ENCODE measurements at places on chromosomes 3 and 15.

GRCh38 chr15:83283138-83283812 lies 1.2 kb downstream of the BNC1 start:
- no peak for DNase-seq

- no peak for DNase-seq
Observed at GRCh38 chr3:163261618-163262017, 1765.0 kb downstream of the OTOL1 start.

DNA sequence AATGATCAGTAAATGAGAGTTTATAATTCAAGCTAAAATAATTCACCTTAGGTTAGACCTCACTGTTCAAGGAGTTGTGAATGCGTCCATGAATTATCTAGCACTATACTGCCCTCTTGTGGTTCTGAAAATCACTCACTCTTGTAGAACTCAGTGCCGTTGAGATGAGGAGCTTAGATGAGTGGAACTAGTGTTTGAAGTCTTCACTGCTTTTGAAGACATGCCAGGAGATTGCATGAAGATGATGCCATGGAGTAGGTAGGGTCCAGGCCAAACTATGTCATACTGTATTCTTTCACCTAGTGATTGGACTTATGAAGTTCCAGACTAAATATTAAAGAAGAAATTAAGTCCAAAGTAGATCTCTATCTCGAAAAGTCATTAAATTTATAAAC lies 28.8 kb downstream of the LYSMD4 start:
- DNase-seq: peak; percentile 0

DNA sequence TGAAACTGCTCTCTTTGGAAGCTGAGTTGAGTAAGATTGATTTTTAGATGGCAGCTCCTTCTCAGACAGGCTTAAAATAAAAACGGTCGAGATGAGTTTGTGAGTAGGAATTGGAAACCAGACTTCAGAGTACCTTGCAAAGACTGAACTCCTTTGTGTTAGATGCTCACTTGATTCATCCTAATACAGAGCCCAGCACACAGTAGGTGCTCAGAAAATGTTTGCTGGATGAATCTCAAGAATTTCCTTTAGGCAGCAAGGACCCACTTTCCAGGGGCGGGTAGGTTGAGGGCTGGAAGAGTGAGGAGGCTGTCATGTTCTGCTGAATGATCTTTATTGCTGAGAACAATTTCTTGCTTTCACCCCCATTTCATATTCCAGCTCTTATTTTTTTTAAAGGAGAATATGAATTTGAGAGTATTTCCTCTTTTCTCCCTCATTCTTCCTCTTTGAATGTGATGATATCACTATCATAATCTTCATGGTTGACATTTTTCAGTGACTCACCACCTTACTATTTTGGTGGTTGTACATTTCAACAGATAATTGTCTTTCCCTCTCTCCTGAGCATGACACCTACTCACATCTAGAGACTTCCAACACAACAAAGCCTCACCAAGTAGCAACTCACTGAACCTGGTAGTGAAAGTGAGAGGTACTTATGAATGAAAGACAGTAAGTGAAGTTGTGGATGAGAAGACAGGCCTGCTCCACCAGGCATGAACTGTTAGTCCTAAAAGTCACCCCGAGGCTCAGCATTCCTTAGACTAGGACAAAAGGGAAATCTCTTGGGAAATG lies 113.3 kb downstream of the PDCD6IP start:
- DNase-seq: no peak

DNA sequence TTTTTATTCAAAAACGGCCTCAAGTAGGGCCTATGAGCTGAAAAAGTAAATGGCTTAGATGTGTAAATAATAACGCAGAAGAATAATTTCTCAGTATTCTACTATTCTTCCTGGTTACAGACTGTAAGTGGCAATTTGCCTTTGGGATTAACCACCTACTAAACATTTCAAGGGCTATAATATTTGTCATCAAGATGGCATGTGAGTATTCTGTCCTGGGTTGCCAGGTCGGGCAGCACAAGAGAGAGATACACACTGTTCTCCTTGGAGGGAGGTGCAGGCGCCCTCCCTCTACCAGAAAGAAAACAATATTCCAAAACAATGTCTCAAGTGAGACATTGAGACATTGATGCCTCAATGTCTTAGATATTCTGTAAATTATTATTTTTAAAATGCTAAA lies 278.4 kb downstream of the OCA2 start:
- DNase-seq: no peak

DNA sequence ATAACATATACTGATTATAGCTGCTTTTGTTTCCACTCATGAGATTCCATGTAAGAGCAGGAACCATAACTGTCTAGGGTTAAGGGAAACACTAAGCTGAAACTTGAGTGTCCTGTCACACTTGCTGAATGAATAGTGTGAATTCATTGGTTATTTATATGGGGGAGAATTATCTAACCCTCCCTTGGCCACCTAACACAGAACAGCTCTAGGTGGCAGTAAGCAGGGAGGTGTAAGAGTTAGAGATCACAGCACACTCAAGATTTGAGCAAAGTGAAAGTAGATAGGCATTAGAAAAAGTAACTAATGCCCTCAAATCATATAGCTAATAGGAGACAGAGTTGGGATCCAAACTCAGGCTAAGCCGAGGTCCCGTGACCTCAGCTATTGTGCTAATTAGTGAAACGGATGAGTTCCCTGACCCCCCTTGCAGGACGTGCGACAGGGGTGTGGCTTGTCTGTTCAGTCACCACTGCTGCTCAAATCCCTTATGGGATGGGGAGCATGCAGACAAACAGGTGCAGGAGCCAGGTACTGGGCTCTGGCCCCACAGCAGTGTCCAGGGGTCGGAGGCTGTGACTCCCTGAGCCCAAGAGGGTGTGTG lies 27.7 kb upstream of the ANO10 start:
- no peak for DNase-seq

DNA sequence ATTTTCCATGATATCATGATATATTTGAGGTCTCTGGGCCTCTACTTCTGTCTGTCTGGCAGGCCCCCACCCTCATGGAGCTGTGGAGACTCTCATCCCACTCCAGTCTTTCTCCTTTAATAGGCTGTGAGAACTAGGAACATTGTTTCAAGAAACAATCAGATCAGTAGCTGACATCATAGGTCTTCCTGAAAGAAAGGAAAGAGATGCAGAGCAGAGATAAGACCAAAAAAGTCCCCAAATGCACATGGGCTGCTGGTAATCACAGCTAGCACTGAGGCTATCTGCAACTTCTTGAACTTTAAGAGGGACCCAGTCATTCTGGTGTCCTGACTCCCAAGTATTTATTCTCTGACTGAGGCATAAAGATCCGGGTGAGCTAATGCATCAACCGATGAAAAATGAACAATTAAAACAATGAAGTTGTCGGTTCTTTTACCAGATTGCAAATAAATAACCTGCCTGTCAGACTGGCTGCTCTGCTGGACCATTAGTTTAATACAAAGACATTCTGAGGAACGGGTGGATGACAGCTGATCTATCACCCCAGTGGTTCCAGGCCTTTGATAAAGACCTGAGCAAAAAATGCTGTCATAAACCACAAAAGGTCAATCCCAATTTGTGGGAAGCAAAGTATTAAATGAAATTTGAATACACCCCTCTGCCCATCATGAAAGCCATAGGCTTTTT lies 780.8 kb upstream of the GOLIM4 start:
- no peak for DNase-seq

GRCh38 chr3:138202945-138203701 lies 16.0 kb downstream of the ARMC8 start:
- no peak for DNase-seq

GRCh38 chr3:24264011-24264410 lies 230.6 kb downstream of the THRB start:
- no peak for DNase-seq

- DNase-seq: no peak
Observed at GRCh38 chr3:79418855-79419621, 348.8 kb downstream of the ROBO1 start.

GRCh38 chr3:161913786-161914389 lies 417.3 kb downstream of the OTOL1 start:
- DNase-seq: no peak

GRCh38 chr3:151837057-151837456 lies 23.1 kb downstream of the AADAC start:
- no peak for DNase-seq

DNA sequence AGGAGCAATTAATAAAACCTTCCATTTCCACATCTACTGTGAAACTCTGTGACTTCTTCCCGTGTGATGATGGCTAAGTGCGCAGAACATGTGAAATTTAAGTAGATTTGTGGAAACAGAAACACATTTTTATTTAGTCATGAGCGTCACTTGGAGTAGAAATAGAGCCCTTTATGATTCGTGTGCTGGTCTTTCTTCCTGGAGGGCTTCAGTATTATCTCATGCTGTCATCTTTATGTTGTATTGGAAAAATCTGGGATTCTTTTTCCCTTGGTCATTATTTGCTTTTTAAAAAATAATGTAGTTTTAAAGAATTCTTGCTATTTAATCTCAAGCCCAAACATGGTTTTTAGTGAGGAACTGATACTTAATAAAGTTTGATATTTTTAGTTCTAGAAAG lies 284.0 kb upstream of the CTDSPL start:
- DNase-seq: no peak

DNA sequence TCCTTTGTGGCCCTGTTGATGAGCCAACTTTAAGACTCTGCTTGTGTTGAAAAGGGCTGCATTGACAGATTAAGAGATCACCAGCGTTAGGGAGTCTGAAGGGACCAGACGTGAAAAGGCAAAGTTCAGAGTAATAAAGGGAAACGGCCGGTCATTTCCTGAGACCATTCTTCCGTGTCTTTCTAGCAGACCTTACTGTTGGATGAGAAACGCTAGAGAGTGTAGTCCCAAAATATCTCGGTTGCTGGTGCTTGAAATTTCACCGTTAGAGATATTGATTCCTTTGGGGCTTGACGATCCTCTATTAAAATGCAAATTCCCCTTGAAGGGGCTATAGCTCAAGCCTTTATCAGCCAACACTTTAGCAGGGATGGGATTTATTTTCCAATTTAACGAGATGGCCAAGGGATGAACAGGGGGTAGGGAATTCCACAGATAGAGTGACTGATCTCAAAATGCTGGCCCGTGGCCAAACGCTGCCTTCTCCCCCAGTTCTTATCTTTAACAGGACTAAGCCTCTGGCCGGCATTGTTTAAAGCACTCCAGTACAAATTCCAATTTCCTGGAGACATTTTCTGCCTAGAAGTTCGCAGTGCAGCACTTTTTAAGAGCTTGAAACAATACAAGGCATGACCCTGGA lies 250.4 kb downstream of the TJP1 start:
- no peak for DNase-seq

DNA sequence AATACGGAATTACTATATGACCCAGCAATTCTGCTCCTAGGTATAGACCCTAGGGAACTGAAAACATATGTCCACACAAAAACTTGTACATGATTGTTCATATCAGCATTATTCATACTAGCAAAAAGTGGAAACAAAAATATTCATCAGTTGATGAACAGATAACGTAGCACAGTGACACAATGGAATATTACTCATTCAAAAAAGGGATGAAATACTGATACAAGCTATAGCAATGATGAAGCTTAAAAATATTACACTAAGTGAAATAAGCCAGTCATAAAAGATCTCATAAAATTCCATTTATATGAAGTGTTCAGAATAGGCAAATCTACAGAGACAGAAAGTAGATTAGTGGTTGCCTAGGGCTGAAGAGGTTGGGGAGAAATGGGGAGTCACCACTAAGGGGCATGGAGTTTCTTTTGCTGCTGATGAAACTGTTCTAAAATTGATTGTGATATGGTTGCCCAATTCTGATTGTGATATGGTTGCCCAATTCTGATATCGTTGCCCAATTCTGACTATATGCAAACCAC lies 10.5 kb downstream of the C15orf61 start:
- DNase-seq: no peak

DNA sequence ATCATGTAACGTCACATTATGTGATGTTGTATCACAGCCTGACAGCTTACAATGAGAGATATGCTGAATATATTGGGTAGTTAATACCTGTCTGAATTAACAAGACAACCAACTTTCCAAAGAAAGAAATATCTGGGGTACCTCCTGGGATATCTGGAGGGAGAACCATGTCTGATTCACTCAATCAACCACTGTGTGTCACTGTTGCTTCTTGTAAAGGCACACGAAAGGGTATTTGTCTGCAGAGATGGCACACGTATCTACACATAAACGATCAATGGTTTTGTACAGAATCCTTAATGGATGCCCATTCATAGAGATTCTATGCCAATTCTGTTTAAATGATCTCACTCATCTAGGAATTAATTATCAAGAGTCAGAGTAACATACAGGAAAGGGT lies 252.1 kb upstream of the TMCO5A start:
- DNase-seq: no peak

DNA sequence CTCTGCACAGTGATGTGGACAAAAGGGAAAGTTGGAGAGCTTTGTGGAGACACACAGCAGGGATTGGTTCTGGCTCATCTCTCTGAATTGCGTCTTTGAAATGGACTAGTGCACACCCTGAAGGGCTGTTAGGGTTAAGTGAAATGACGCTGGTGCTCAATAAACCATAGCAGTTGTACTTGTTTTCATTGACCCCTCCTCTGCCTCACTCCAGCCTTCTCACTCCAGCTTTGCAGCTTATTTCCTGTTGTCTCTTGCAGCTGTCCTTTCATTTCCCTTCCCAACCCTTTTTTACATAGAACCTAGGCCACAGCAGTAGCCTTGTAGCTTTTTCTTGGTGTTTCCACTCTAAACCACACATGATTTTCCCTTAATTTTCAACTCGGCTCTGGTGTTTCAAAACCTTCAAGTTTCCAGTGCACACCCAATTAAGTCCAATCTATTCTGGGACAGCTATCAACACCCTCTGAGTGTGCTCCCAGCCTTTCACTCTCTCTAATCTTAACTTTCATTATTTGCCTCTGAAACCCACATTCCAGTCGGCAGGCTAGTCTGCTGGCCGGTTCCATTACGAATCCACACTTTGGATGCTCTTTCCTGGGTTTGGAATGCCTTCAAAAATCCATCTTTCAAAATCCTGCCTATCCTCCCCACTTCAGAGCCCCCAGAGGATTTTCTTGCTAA lies 6.4 kb downstream of the C3orf52 start:
- peak; percentile 43 for DNase-seq

DNA sequence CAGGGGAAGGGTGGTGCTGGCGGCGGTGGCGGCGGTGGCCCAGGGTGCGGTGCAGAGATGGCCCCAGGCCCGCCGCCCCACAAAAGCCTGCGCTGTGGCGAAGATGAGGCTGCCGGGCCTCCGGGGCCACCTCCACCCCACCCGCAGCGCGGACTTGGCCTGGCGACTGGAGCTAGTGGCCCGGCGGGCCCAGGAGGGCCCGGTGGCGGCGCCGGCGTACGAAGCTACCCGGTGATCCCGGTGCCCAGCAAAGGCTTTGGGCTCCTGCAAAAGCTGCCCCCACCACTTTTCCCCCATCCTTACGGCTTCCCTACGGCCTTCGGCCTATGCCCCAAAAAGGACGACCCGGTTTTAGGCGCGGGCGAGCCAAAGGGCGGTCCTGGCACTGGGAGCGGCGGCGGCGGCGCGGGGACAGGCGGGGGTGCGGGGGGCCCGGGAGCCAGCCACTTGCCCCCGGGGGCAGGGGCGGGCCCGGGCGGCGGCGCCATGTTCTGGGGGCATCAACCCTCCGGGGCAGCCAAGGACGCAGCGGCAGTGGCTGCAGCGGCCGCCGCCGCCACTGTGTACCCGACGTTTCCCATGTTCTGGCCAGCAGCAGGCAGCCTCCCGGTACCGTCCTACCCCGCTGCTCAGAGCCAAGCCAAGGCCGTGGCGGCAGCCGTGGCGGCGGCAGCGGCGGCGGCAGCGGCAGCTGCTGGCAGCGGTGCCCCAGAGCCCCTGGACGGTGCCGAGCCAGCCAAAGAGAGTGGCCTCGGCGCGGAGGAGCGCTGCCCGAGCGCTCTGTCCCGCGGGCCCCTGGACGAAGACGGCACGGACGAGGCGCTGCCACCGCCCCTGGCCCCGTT lies 1.6 kb downstream of the SKOR1 start:
- DNase-seq: no peak

- no peak for DNase-seq
Observed at GRCh38 chr3:197309528-197310361, 11.3 kb upstream of the DLG1 start.

Data from DMS153 (cell line).